ENCODE measurements at places on chromosomes 12 and 14.

- DNase-seq, result no peak
These were observed 14.4 kb upstream of the CCER1 start for GRCh38 chr12:90969346-90969745.

DNA sequence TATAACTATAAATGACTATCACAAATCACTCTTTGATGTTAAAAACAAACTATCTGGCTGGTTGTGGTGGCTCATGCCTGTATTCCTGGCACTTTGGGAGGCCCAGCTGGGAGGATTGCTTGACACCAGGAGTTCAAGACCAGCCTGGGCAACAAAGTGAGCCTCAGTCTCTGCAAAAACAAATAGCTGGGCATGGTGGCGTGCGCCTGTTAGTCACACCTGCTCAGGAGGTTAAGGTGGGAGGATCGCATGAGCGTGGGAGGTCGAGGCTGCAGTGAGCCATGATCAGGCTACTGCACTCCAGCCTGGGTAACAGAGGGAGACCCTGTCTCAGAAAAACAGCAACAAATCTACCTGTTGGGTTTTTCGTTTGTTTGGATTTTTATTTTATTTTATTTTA lies 5.4 kb downstream of the TXNRD1 start:
- DNase-seq, result no peak

DNA sequence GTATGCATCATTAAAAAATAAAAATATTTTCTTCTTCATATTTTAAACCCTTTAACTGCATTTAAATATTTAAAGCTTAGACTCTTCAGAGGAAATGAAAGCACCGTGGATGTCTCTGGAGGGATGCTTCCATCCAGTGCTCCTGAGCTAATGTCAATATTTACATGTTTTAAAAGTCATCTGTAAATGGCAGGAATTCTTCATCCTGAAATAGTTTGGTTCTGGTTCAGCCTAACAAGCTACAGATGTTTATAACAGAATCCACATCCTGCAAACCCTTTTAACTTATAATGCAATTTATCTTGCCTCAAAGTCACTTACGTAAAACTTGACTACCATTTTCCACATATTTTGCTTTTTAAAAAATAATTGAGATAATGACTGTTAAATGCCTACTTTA lies 1207.3 kb downstream of the SLC16A7 start:
- no peak for DNase-seq

DNA sequence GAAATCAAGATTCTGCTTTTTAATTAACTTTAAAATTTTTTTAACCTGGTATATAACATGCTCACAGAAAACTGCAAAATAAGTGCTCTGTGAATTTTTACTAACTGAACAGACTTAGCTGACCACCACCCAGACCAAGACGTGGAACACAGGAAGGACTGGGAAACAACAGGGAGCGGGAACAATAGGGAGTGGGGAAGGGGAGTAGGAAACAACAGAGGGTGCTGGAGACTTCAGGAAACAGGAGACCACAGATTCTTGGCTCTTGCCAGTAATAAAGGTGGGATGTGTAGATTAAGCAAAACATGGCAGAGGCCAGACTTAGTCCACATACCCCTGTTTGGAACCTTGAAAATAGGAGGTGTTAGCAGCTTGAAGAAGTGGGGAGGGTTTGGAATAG lies 51.4 kb upstream of the TMCC3 start:
- no peak for DNase-seq

- DNase-seq, result no peak
These were observed 137.5 kb downstream of the NRXN3 start for GRCh38 chr14:78307671-78308070.

- DNase-seq, result no peak
These were observed 1.3 kb downstream of the ARID4A start for GRCh38 chr14:58299401-58300330.

- DNase-seq, result no peak
These were observed 121.8 kb downstream of the BBS10 start for GRCh38 chr12:76226397-76226796.

- DNase-seq, result no peak
These were observed 648 bp downstream of the SNX6 start for GRCh38 chr14:34629344-34629656.

DNA sequence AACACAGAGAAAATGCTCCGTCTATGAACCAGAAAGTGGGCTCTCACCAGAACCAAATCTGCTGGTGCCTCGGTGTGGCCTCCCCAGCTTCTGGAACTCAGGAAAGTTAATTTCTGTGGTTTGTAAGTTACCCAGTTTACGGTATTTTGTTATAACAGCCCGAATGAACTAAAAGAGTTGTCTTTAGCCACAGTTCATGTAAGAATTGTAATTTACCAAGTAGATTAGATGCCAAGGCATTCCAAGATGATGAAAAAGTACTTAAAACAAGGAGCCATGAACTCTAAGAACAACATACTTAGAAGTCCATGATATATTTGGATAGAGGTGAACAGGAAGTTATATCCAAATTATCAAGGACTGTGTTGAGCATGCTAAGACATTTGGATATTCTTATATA lies 259.9 kb upstream of the GARIN6 start:
- DNase-seq, result no peak

DNA sequence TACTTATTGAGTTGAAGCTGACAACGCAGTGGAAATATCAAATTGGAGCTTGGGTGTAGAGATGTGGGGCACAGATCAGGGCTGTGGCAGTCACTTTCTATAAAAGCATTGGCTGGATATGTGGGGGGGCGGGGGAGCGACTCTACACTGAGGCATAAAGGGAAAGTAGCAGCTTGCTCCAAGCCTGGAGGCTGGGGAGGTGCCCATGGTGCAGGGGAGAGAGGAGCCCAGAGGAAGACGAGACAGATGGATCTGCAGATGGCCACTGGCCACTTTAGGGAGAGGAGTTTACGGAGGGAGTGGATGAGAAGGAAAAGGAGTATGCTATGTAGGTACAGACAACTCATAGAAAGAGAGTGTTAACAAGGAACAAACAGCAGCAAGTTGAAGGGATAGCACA lies 13.5 kb upstream of the NGB start:
- no peak for DNase-seq

- no peak for DNase-seq
These were observed 827.2 kb downstream of the FLRT2 start for GRCh38 chr14:86357119-86357518.

GRCh38 chr12:112987561-112987960 lies 9.2 kb downstream of the OAS2 start:
- no peak for DNase-seq

GRCh38 chr12:78719721-78720120 lies 144.9 kb upstream of the SYT1 start:
- DNase-seq, result no peak

GRCh38 chr12:28189784-28190320 lies 404 bp upstream of the CCDC91 start:
- no peak for DNase-seq

- no peak for DNase-seq
These were observed 15.0 kb upstream of the FBXO33 start for GRCh38 chr14:39447175-39447661.

- DNase-seq, result no peak
These were observed 1.4 kb upstream of the ARID2 start for GRCh38 chr12:45727980-45728629.
